ENCODE measurements at places on chromosomes 3 and 15.
A peak's percentile ranks its signal among the peaks of the same experiment; 100 is the strongest.

GRCh38 chr15:64502551-64502950 is 42.2 kb downstream of the ZNF609 start:
- DNase-seq = no peak

GRCh38 chr15:98690272-98690950 is 42.1 kb downstream of the IGF1R start:
- DNase-seq = no peak

- no peak for DNase-seq
Measured at GRCh38 chr3:53065841-53066480, 20.1 kb upstream of the SFMBT1 start.

DNA sequence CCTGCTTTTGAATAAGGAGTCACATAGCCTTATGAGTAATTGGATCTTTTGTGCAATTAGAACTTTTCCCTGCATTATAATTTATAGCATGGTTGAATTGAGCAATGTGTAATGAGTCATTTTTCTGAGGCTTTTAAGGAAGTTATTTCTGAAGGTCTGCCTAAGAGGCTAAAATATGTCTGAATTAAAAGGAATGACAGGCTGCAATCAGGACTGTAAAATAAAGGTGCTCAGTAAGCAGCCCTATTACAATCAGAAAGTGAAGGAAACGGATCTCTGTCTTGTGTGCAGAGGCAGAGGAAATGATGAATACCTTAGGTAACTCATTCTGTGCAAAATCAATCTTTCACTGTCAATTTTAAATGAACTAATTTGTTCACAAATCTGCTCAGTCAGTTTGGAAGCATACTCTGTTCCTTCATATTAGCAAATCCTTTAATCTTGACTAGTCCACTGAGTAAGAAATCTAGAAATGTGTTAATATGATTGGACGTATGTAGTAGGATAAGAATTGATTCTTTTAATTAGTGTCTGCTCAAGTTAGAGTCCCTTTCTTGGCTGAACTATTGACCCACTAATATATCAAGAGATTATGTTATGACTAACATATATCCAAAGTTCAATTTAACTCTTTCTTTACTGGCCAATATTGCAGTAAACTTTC is 290.1 kb downstream of the ZIC1 start:
- no peak for DNase-seq

GRCh38 chr3:131361464-131362421 is 19.8 kb upstream of the NUDT16 start:
- DNase-seq = peak; percentile 59

DNA sequence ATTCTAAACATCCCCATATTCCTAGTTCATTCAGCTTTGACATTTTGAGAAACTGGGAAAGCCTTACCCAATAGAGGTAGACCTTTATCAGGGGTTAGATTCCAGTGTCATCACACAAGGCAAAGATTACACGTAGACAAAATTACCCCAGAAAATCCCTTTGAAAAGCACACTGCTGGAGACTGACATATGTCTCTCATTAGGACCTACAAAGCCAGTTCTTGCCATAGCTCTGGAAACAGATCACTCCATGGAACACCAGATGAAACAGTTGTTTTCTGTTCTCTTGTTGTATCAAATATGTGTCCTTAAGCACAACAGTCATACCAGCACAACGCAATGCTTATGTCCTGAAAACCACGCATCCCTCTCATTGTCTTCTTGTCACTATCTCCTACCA is 44.7 kb downstream of the RARB start:
- no peak for DNase-seq

GRCh38 chr3:107946700-107947099 is 144.1 kb downstream of the CD47 start:
- DNase-seq = no peak

DNA sequence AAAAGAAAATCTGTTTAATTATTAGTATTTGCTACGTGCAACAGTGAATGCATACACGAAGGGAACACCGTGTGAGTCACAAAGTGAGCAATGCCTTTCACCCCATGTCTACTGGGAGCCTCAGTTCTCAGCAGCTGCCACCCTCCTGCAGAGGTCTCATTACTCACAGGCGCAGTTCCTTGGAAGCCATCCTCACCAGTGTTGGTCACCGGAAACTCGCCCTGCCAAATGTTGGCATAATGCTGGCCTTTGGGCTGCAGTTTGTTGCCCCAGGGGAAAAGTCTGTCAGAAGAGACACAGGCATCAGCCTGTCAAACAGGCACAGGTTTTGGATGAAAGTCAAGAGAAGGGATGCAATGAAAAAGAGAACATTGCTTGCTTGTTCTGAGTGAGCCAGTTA is 50.1 kb downstream of the SUMF1 start:
- DNase-seq = no peak

DNA sequence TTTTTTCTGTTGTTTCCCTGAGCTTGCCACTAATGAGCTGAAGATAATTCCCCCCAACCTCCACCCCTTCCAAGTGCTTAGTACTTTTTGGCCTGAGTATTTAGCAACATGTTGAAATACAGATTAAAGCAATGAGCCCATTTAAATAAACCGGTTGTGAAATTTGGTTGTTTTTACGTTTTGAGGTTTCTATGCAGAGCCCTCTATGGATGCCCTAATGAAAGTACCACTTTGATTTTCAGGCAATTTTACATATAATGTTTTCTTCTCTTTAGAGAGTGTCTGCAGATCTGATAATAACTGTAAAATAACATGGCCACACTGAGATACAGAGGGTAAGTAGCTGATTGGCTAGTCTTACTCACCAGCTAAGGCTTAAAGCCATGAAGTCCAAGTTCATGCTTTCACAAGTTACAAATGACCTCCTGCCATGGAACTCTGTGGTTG is 139.4 kb upstream of the SLC7A14 start:
- DNase-seq = no peak

DNA sequence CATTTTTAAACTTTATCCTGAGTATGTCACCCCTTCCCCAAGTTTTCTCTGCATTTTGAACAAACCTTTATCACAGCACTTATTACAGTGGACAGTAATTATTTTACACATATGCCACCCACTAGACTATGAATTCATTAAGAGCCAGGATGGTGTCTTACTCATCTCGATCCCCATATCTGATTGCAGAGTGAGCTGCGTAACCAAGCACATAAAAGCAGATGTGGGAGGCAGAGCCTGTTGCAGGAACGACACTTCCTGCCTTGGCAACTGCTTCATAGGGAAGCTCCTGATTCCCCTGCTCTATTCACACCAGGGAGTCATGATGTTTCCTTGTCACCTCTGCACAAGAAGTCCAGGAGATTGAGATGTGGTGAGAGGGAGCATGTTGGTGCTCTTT is 91.1 kb downstream of the MINAR1 start:
- no peak for DNase-seq

- no peak for DNase-seq
Measured at GRCh38 chr15:48996276-48996675, 32.6 kb upstream of the SHC4 start.

DNA sequence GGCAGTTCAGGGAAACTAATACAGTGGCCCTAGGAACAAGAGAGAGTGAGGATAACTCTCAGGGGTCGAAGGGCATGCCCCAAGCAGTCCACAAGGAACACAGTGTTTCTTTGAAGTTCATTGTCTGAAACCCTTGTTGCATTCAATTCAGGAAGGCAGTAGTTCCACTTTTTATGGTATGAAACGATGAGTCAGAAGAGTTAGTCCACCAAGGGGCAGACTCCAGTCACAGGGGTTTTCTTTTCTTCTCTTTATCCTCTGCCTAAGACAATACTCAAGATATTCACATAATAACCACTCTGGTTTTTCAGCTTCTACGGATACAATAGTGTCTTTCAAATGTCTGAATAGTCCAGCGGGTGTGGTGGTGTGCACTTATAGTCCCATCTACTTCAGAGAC is 23.7 kb upstream of the TICRR start:
- DNase-seq = no peak

GRCh38 chr3:41304593-41304992 is 105.3 kb downstream of the CTNNB1 start:
- DNase-seq = peak; percentile 32

DNA sequence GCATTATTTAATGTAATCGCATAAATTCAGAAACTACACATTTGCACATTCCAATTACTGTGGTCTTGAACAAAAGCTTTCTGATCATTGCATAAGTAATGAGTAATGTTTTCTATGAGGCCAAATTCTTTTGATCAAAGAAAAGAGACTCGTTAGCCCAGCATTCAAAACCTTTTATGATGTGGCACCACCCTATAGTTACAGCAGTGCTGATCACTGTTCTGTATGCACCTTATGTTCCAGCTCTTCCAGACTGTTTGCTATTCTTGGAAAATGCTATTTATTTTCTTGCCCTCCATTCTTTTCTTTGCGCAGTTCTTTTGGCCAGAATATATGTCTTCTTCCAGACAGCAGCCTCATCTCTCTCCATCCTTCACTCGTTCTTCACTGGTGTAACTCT is 42.3 kb downstream of the MAP3K13 start:
- no peak for DNase-seq

- no peak for DNase-seq
Measured at GRCh38 chr3:192747746-192748145, 20.4 kb upstream of the FGF12 start.

GRCh38 chr15:65110676-65111292 is 4.2 kb downstream of the UBAP1L start:
- DNase-seq = no peak

- DNase-seq = peak; percentile 7
Measured at GRCh38 chr15:68389041-68389930, 42.7 kb downstream of the ITGA11 start.

GRCh38 chr3:58994746-58995330 is 55.0 kb downstream of the CFAP20DC start:
- DNase-seq = no peak

DNA sequence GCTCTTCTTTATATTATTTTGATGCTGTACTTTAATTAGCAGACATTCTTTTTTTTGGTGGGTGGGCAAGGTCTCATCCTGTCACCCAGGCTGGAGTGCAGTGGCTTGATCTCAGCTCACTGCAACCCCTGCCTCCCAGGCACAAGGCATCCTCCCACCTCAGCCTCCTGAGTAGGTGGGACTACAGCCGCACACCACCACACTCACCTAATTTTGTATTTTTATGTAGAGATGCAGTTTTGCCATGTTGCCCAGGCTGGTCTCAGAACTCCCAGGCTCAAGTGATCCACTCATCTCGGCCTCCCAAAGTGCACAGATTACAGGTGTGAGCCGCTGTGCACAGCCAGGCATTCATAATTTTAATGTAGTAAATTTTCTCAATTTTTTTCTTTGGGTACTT is 608.1 kb downstream of the ZNF385D start:
- no peak for DNase-seq

DNA sequence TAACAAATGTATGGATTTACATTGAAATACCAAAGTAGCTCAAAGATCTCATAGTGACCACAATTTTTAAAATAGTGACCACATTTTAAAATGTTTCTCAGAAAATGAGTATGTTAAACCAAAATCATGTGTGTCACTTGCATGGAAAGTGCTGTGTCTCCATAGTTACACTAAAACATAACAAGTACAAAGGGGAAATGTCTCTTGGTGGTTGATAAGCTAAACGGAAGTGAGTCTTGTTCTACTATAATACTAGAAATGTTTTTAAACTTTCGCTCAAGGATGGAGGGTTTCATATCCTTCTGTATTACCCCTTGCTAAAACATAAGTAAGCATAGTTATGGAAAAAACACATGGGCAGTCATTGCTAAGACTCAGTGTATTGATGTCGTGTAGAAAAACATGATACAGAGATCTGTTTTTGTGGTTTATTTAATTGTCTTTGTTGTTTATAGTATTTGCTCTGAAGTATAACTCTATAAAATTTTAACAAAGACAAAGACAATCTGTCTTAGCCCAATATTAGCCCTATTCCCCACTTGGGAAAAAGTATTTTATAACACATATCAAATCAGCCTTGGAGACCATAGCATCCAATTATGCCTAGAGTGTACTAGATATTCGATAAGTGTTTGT is 27.0 kb upstream of the DENND4A start:
- DNase-seq = no peak

DNA sequence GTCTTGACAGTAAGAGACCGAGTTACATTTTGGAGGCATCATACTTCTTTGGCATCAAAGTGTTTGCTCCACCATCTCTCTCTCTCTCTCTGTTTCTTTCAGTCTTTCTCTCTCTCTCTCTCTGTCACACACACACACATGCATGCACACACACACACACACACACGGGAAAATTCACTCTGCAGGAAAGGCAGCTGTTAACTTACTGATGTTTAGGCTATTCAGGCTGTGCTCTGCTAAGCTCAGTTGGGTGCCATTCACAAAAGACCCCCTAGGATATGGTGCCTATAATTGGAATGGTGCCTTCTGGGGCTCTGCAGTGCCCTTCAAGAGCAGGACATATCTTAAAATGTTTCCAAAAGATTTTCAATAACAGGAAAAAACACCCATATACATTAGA is 78.2 kb downstream of the KCNH8 start:
- DNase-seq = no peak

DNA sequence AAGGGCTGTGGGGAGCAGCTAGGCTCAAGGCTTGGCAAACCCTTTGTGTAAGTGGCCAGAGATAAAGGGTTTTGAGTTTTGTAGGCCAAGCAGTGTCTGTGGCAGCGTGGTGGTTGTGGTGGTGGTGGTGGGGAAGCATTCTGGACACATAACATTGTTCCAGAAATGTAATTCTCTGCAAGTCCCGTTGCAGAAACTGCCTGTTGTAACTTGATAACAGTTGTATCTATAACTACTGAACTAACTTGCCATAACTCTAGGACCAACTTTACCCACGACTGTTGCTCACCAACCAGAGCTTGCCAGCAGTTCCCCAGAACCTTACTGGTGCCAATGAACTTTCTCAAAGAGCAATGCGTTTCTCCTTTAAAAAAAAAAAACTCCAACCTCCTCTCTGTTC is 18.1 kb upstream of the TMEM40 start:
- DNase-seq = no peak

GRCh38 chr3:150300852-150301517 is 107.1 kb upstream of the TSC22D2 start:
- no peak for DNase-seq

DNA sequence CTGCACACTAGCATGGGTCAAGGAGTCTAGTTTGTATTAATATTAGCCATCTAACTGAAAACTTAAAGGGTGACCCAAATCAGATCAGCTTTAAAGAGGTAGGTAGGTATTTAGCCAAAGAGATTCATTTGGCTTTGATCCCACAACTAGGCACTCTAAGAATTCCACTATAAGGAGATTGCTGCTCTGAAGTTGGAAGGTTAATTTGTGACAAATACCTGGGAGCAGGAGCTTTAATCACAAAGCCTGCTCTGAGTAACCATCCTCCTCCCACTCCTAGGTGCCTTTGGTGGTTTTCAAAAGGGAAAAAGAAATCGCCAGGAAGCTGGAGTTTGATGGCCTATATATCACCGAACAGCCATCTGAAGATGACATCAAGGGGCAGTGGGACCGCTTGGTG is 120.3 kb upstream of the CHRM5 start:
- no peak for DNase-seq
